ENCODE measurements at places on chromosomes 12 and 14.

- DNase-seq: no peak
Measured at GRCh38 chr14:72557671-72558070, 336.2 kb downstream of the DPF3 start.

- DNase-seq: no peak
Measured at GRCh38 chr12:19276767-19277166, 147.2 kb downstream of the PLEKHA5 start.

DNA sequence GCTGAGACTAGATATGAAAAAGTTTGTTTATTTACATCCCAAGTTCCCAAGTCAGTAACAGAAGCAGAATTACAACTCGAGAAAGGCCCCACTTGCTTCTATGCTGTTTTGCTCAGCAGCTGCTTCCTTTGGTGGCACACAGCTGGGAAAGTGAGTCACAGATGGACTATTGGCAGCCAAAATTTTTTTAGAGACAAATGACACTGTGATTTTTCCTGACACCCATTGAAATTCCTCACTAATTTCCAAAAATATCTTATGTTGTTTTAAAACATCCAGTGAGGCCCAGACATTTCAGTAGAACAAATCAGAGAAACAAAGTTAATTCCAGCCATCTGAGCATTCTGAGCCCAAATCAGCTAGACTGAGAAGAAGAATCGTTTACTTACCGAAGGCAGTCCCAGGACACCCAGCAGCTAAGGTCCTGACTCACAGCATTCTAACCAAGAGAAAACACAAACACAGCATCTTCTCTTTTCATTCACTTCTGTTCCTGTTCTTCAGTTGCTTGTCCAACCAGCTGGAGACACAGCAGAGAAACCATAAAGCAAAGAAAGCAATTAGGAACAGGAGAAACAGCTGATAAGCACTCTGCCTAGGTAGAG is 188.3 kb downstream of the DAD1 start:
- no peak for DNase-seq

GRCh38 chr14:99258876-99259726 is 12.9 kb downstream of the BCL11B start:
- no peak for DNase-seq

- DNase-seq: no peak
Measured at GRCh38 chr14:86333493-86333892, 803.5 kb downstream of the FLRT2 start.

DNA sequence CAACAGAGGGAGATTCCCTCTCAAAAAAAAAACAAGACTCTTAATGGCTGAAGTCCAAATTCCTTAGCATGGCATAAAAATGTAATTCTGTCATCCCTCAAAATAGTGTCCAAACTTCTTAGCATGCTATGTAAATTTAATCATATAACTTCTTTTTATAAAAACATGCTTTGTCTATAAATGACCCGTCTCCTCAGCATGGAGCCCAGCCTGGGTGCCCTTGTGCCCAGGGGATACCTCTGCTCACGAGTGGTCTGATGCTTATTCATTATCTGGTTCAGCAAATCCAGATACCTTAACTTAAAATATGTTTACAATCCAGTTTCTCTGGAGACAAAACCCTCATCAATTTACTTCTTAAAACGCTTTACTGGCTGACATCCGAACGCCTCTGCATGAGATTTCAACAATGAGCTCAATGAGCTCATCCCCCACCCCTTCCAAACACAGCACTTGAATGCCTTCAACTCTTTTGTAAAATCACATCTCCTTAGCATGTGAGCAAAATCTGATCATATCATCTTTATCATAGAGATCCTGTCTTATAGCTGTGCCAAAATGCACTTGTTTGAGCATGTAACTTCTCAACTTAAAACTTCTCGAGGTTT is 15.7 kb downstream of the RTL1 start:
- no peak for DNase-seq

GRCh38 chr14:96752594-96752993 is 44.6 kb upstream of the VRK1 start:
- DNase-seq: no peak

DNA sequence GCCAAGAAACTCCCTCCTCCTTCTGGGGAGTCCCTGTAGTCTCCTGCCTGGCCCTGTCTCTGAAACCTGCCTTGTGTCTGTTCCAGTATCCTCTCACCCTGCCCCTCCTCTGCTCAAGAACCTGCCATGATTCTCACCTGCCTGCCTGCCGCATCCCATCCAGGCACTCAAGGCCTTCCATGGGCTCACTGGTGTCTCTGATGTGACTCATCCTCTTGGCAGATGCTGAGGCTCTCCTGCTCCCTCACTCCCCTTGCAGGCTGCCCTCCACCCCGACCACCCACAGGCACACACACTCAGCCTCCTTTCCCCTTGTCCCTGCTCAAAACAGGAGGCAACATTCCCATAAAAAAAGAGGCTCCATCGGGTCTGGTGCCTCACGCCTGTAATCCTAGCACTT is 5.8 kb upstream of the BEGAIN start:
- no peak for DNase-seq

GRCh38 chr12:31260840-31261239 is 65.1 kb downstream of the SINHCAF start:
- DNase-seq: no peak

GRCh38 chr12:116391501-116391900 is 114.0 kb upstream of the MED13L start:
- DNase-seq: no peak

DNA sequence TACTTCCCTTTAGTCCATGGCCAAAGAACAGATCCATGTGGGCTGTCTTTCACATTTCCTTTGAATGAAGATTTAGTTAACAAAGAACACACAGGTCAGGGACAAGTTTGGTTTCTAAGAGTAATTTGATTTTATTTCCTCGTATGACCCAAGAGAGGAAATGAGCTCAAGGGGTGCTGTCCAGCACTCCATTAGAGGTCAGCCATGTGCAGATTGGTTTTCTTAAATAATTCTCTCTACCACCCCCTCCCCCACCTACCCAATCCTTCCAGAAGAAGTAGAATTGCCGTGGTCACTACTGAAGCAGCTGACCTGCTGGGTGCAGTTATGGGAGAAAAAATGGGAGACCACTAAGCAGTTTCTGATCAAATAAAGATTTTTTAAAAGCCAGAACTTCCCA is 13.9 kb upstream of the OAS1 start:
- no peak for DNase-seq

- peak; percentile 53 for DNase-seq
Measured at GRCh38 chr14:69287098-69288010, 27.4 kb downstream of the GALNT16 start.

DNA sequence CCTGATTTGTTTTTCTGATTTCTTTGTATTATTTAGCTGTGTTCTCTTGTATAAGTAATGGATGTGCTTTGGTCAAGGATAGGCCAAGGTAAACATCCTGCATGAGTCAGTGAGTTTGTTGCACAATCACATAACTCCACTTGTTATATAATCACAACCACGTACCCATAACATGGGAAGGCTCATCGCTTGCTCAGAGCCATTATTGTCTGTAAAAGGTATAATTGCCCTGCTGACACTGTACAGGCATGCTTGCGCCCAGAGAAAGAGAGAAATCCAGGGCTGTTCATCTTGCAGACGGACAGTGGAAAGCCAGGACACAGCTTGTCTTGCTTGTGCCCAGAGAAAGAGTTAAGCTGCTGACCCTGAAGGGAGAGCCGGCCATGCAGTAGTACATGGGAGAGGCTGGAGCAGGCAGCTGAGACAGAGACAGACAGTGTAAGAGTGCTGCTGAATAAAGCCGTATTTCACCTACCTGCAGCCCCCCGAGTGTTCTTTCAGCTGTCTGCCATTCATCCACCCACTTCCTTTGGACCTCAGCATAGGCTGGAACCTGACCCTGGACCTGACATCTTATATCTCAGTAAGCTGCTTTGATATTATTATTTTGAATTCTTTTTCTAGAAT is 174.7 kb upstream of the DAAM1 start:
- no peak for DNase-seq

DNA sequence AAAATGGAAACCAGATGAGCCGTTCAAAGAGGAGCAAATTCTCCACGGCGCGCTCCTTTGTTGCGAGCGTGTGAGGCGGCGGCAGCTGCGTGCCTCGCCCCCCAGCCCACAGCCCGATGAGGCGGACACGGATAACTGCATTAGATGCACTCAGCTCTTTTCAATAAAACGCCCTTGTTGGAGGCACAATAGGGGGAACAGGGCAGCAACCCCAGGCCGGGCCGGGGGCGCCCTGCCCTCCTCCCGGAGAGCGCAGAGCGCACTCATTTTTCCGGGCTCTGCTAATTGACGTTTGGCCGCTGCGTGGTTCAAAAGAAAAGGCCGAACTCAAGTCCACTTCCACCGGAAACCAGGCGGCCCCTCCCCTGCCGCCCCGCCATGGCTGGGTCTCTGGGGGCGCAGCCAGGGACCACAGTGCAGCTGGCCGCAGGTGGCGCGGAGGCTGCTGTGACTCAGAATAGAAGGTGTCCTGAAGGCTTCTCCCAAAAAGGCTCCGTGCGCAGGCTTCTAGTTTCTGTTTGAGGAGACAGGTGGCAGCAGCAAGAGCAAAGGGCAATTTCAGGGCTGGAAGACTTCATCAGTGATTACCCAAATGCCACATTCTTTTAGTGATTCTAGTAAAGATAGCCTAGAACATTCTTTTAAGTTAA is 29.0 kb upstream of the SMOC1 start:
- DNase-seq: no peak

DNA sequence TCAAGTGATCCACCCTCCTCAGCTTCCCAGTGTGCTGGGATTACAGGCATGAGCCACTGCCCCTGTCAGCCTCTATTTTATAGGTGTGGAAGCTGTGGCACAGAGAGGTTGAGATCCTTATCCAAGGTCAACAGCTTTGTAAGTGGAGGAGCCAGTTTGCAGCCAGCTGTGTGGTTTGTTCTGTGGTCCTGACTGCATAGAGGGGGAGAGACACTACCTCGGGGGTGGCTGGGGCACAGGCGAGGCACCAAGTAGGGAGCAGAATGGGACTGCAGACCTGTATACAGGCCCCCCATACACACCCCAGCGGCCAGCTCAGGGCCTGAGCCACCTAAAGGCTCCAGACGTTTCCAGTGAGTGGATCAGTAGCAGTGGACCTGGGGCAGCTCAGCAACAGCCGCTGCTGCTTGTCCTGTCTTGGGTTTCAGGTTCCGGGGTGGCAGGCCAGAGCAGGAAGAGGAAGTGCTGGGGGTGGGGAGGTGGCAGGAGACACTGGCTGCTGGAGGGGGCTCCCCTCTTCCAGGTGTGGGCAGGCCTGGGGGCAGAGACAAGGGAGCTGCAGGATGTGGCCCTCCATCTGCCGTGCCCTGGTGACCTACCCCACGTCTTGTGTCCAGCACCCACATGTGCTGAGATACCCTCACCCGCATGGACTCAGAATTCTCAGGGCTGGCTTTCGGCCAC is 11.0 kb downstream of the ORAI1 start:
- no peak for DNase-seq

- DNase-seq: no peak
Measured at GRCh38 chr14:100618318-100618693, 31.1 kb upstream of the BEGAIN start.

DNA sequence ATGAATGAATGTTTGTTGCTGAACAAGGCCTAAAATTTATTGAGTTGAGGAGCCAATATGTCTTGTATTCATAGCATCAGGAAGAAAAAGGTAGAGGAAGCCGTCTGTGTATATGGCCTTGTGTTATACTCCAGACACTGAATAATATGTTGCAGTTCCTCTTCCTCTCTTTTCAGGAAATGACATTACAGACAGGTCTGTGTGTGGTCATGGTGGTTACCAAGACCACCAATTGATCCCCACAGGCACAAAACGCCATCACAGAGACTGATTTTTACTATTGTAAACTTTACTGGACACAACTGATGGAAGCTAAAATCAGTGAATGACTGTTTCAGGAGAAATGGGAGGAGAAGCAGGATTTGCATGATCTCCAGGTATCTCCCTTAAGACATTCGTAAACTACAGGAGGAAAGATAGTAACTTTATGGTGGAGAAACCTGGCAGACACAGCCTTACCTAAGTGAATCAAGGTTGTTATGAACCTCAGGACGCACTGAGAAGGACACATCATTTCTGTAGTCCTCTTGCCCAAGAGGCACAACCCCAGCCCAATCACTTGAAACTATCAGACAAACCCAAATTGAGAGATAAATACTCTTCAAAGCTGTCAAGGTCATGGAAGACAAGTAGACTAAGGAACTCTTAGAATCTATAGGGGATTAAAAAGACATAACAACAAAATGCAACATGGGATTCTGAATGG is 334.1 kb upstream of the RGS6 start:
- no peak for DNase-seq

DNA sequence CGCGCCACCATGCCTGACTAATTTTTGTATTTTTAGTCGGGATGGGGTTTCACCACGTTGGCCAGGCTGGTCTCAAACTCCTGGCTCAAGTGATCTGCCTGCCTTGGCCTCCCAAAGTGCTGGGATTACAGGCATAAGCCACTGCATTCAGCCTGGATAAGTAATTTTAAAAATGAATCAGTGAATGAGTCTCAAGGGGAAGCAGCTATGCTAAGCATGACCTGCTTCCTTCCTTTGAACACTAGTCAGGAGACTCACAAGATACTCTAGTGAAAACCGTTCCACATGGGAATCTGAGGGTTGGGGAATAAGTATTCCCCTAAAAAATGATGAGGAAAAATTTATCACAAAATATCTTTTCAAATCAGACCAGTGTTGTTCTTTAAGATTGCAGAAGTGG is 10.7 kb upstream of the FAM234B start:
- no peak for DNase-seq

DNA sequence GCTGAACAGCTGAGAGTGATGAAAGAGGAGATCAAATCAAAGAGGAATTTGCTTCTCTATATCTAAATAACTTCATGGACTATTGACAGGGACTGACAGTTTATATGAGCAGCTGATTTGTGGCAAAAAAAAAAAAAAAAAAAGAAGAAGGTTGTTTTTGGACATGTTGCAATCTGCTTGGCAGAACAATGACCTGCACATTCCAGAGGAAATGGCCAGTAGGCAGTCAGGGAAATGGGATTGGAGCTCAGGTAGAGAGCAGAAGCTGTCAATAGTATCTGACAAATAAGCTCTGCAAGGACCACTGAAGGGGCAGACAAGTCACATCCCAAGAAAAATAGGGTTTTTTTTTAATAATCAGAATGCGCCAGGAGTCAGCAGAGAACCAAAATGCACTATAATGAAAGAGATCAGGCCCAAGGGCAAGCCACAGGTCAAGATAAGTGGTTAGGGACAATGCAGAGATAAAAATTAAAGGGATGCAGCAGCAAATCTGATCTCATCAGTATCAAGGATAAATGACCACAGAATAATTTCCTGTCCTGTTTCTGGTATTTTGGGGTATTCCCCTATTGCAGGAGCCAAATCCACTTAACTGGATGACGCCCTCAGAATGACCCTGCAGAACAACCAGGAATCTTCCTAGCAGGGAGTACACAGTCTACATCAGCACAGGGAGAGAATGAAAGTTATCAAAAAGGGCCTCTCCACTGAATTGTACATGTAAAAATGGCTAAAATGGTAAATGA is 22.6 kb upstream of the DUSP16 start:
- DNase-seq: no peak

DNA sequence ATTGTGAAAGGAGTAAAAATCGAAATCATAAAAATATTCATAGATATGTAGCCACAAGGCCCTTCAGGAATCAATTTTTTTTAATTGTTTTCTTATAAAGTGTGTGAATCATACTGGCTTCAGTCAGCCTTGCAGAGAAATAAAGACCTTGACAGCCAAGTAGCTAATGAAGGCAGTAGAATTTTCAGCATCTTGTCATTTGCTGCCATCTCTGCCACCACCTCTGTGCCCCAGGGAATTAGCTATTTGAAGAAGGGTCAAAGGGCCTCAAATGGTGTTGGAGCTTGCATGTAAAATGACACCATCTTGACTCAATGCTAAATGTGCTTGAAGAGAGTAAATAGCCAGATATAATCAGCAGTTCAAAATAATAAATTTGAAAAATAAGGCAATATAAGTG is 359.4 kb upstream of the DCN start:
- no peak for DNase-seq

Data from astrocyte of the hippocampus (primary cell).